ENCODE measurements at places on chromosomes 12 and 14.

GRCh38 chr14:54478636-54479215 lies 10.1 kb downstream of the GMFB start:
- DNase-seq, result no peak

DNA sequence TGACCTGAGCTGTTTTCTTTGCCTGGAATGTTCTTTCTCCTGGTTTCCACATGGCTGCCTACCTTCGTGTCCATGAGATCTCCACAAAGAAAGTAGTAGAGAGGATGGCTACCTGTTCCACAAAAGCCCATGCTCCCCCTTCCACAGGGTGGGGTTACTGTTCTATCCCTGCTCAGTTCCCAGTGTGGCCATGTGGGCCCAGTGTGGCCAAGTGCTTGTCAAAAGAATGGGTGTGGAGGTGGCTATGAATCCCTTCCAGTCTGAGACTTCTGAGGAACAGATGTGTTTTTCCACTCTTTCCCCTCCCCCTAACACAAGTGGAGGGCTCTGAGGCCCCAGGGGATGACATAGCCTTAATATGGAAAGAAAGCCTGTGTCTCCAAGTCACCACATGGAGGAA lies 26.2 kb upstream of the HSP90B1 start:
- DNase-seq, result no peak

DNA sequence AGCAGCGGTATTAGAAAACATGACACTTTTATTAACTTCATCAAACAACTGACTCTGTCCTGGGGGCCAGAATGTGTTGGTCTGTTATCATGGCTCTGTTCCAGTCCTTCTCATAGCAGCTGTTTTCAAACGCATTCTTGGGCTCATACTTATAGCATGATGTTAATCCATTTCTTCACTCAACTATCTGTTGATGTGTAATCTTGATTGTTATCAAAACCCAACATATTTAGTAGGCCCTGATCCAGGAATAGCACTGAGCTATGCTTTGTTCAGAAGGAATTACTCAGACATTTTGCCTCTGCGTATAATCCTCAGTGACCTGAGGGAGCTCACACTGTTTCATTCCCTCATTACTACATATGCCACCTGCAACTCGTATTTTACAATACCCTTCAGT lies 315.9 kb downstream of the BMP4 start:
- DNase-seq, result no peak

- DNase-seq, result no peak
Measured at GRCh38 chr12:130712346-130713065, 3.6 kb downstream of the RIMBP2 start.
